ENCODE measurements at places on chromosomes 2 and 18.

- DNase-seq = peak; percentile 30
Observed at GRCh38 chr2:149329068-149329467, 1.3 kb upstream of the LYPD6 start.

GRCh38 chr2:19762959-19763605, 138.7 kb downstream of the TTC32 start:
- DNase-seq = no peak

DNA sequence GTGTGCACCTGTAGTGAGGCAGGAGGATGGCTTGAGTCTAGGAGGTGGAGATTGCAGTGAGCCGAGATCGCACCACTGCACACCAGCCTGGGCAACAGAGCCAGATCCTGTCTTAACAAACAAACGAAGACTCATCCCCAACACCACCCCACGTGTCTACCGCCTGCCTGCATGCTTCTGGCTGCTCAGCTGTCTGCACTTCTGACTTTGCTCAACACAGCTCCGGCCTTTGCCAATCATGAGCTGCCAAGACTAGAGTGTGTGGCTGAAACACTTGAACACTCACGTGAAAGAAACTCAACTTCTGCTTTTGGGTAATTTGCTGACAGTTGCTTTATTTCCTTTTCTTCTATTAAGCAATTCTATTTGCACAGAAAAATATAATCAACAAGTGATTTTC, 32.1 kb upstream of the SP3 start:
- no peak for DNase-seq

DNA sequence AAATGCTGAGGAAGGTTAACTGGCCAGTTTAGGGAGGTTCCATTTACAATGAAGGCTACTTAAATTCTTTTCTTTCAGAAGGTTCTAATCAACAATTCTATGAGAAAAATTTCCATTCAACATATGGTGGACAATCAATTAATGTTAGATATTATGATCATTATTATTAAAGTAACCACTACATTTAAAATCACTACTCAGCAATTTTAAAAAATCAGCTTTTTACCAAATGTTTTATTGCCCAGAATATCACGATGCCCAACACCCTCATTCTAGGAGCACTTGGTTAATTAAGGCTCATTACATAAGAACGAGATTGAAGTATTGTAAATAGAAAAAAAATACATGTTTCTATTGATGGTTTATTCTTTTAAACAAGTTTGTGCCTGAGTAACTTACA, 396.1 kb downstream of the NRXN1 start:
- no peak for DNase-seq

GRCh38 chr18:63677500-63678225, 16.0 kb upstream of the SERPINB3 start:
- no peak for DNase-seq

- DNase-seq = no peak
Observed at GRCh38 chr18:55547705-55548056, 40.3 kb downstream of the TCF4 start.

DNA sequence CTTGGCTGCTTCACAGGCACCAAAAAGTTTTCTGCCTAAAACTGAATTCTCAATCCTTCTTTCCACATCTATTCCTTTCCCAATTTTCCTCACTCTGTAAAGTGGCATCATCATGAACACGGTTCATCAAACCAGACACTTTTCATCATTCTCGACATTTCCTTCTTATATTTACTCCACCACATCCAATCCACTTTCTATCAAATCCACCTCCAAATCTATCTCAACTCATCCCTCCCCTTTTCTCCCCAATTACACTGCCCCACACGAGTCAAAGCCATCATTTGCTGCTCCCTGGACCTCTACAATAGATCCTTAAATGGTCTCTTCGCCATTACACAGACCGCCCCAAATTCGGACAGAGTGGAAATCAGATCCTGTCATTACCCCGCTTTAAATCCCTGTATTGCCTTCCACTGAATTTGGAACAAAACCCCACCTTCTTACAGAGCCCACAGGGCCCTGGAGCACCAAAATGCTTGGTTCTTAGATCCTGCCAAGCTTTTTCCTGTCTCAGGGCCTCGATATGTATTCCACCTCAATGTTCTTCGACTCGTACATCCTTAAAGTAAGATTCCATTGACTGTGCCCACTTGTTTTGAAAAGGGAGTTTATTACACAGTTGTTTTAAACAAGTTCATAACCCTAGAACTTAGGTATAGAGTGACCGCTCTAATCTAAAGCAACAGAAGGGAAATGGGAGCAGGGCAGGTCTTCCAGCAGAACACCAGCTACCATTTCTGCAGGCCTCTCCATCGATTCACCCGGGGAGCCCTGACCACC, 856 bp downstream of the ACAA2 start:
- DNase-seq = no peak

DNA sequence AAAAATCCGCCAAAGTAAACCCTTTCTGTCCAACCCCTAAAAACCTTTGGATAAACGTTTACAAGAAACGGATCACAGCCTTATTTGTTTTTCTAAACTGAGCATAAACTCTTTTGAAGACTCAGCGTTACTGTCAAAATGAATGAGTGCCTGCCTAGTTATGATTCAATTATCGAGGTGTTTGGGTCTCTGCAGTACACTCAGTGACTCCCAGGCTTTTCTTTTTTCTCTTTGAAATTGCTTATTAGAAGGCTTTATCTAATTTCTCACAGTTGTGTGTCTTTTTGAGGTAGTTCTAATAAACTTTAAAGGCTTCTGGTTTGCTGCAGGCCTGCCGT, 663 bp downstream of the RHBDD1 start:
- no peak for DNase-seq

GRCh38 chr2:23346029-23346428, 39.0 kb upstream of the KLHL29 start:
- no peak for DNase-seq

GRCh38 chr18:45806226-45806625, 19.2 kb upstream of the SIGLEC15 start:
- DNase-seq = no peak

GRCh38 chr18:42326752-42327151, 371.7 kb downstream of the PIK3C3 start:
- no peak for DNase-seq

DNA sequence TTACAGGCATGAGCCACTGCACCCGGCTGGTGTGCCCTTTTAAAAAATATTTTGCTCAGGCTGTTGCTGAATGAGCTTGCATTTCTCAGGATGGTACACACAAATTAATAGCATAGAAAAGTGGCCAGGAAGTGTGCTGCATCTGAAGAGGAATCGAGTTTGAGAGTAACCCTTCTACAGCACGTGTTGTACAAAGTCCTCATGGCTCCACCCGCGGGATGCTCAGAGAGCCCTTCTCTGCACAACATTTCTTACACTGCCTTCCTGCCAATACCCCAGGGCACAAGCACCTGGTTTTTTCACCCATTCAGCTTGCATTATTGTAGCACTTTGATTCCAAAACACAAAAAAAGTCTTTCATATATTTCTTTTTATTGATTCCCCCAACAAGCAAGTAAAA, 90.1 kb upstream of the NEDD4L start:
- no peak for DNase-seq

- DNase-seq = no peak
Observed at GRCh38 chr2:54845094-54845493, 121.6 kb downstream of the EML6 start.

DNA sequence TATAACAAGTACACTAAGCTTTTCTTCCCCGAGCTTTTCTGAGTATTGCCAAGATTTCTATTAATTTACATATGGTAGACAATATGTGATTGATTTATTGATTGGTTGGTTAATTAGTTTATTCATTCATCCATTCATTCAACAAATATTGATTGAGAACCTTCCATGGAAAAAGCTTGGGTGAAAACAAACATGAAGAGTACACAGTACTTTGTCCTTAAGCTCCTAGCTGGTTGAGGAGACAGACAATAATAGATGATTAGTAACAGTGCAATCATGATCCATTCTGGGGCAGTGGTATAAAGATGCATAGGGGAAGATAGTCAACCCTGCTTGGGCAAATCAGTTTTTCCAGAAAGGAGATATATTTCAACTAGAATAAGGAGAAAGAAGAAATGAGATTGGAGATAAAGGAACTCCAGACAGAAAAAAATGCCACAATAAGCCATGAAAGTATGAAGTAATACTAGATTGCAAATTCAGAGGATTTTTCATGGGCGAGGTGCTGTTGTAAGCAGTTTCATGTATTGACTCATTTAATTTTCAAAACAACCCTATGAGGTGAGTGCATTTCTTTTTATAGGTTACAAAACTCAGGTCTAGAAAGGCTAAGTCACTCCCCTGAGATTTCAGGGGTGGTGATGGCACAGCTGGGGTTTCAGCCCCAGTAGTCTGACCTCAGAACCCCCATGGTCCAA, 129.5 kb downstream of the RND3 start:
- no peak for DNase-seq

DNA sequence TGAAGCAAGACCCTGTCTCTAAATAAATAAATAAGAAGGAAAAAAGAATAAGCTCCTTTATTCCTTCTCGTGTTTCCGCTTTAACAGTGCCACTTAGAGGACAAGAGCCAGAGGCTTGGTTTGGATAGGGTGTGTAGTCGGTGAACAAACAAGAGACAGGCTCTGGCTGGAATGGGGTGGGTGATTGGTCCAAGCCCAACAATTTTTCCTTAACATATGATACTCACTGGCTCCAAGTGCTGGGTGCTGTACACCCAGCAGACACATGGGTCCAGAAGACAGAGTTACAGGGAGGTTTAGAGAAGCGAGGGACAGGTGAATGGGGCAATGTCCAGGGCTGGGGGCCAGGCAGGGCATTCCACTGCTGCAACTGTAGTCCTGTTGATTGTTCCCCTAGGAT, 77.8 kb downstream of the NCAPH start:
- DNase-seq = no peak

- no peak for DNase-seq
Observed at GRCh38 chr18:70041459-70042050, 93.9 kb upstream of the CD226 start.

DNA sequence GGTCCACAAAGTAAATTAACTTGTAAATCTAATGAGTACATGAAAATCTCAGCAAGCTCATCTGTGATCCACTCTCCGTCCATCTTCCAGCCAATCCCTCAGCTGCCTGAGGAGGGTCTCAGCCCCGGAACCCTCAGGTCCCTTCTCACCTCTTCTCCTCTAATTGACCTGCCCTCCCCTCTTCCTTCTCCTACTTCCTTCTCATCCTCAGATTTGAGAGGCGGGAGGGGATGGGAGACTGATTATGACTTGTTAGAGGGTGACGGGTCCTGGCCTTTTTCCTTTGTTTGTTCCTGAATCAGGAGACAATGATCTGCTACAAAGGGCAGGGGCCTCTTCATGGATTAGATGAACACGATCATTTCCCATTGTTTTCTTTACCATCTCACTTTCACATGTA, 80.1 kb downstream of the CYBRD1 start:
- no peak for DNase-seq

DNA sequence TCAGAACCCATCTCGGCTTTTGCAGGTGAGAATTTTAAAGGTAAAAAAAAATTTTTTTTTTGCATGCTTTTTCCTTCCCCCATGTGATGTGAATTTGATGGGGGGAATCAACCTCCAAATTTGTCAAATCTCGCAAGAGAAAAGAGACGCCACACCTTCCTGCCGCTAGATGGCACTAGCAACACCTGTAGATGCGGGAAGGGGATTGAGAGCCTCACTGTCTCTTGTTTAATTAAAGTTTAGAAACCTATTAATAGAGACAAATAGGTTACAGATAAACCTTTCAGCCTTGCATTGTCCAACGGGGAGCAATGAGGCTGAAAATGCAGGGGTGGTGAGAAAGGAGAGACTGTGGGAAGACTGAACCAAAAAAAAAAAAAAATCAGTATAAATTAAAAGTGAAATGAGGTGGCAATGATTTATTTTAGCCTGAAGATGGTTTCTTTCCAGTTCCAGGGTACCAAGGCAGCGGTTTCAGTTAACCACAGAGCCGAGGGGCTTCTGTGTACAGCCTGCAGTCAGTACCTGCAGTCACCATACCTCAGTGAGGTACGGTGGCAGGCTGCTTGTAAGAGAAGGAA, 84.6 kb downstream of the NRP2 start:
- DNase-seq = no peak

DNA sequence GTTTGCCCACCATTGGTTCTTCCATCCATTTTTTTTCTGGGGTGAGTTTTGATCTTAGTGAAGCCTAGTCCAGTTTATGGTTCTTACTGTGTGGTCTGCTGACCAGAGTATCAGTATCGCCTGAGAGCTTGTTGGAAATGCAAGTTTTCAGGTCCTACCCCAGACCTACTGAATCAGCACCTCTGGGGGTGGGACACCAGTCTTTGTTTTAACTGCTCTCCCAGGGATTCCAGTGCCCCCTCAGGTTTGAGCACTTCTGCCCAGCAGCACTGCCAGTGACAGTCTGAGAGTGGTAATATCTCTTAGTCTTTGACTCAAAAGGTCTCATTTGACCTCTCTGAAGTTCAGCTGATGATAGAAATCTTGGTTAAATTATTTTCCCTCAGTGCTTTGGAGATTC, 269.3 kb downstream of the ALPK2 start:
- no peak for DNase-seq

DNA sequence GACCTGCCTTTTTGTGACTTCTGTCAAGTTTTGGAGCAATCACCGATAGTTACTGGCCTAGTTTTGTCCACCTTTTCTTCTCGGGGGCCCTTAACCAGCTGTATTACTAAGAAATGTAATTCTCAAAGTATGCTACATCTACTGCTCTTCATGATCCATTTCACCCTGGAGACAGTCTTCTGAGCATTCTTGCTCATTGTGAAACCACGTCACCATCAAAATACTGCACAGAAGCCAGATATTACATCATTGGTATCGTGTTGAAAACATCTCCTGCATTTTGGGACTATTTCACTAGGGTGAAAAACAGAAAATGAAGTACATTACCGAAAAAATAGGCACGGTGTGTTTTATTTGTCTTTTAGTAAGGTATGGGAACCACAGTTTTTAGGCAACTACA, 11.7 kb downstream of the LYPD6B start:
- DNase-seq = no peak

DNA sequence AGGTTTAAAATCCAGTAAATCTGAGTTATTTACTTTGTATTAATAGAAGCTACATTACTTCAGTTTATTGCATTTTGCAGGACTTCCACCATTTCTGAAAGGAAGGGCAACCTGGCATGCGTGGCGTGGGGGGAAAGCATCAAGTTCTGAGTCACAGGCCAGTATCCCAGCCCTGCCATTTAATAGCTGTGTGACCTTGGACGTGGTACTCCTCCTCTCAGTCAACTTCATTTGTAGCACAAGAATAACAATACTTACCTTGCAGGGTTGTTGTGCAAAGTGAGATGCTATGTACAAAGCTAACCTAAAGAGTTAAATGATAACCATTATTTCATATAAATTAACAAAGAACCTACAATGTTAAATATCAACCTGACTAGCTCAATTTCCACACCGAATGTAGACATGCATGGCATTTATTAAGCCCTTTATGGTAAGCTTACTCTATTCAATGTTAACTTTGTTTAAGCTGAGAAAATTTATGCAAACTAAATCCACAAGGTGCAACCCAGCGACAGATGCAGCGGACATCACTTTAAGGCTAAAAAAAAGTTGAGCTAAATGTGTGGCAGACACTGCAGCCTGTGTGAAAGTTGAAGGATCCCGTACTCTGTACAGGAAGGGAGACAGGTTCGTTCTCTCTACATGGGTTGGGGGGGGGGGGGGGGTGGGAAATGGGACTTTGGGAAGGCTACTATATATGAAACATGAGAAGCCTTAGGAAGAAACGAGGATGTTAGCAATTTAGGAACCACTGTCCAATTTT, 17.2 kb upstream of the STPG4 start:
- no peak for DNase-seq

All from H54 (cell line).